ENCODE measurements at places on chromosomes 7 and 10.

GRCh38 chr7:129875745-129876411 lies 76.9 kb downstream of the UBE2H start:
- peak; percentile 52 for DNase-seq

DNA sequence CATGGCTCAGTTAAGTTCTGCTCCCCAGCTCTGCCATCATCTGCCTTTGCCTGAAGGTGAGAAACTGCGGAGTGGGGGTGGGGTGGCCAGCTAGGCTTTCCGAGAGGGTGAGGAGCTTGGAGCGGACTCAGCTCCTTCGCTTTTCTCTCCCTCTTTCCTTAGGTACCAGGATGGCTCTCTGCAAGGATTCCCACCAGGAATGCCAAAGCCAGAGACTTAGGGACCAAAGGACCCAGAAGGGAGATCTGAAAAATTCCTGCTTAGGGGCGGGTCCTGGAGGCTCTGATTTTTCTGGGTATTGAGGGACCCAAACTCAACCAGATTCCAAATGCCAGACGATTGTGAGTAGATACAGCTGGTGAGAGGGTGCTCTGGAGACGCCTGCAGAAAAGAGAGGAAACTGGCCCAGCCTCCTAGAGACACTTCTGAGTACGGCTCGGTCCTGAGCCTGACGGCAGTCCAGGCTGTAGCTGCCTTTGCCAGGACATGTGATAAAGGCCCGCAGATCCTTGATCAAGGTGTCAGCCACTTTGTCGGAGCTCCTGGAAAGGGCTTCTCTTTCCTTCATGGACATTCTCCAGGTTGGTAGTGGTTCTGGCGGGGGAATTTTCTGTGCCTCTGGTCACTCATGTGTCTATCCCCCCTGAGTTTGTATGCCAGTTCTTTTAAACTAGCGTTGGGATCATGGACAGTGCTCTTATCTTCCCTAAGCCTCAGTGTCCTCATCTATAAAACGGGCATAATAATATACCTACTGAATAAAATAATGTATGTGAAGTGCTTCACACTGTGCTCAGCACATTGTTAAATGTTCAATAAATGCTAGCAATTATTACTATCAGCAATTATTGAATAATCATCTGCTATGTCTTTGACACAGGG lies 42.5 kb upstream of the BTRC start:
- DNase-seq: no peak

- no peak for DNase-seq
Measured at GRCh38 chr7:152882576-152883310, 123.2 kb downstream of the ACTR3B start.

DNA sequence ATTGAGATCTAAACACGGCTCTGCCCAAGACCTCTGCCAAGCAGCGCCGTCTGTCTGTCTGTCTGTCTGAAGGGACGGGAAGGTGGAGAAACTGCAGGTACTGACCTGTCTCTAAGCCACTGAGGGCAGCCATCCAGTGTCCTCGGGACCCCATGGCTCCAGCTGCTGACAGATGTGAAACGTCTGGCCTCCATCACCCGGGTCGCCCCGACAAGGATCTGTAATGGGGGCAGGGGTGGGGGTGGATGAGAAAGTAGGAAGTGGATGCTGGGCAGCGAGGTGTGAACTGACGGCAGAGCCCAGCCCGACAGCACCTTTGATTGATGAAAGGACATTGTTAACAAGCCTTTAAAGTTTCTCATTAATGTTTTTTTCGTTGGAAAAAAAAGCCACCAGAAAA lies 193.1 kb downstream of the EBF3 start:
- DNase-seq: no peak

GRCh38 chr7:94453898-94454297 lies 55.7 kb upstream of the CASD1 start:
- DNase-seq: no peak

DNA sequence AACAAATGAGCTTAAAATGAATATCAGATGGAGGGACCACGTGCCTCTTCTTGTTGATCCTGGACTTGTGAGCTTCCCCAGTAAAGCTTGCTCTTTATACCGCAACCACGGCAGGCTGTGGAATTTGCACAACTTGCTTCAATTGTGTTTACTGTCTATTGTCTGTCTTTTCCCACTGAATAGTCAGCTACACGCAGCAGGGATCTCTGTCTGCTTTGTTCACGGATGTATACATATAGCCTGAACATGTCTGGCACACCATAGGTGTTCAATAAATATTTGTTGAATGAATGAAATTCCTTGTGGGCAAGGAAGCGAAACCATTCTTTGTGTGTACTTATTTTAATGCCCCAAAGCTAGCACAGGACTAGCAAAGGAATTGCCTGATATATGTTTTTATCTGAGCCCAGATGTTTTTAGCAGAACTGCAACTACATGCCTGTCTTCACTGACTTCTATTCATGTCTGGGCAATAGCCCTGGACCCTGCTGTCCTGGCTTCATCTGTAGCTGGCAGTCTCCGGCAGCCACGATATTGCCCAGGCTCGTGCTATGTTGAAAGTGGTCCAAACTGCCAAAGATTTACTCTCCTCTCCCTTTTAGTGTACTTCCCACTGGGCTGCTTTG lies 29.9 kb upstream of the IFRD1 start:
- DNase-seq: peak; percentile 70

GRCh38 chr10:21195252-21195651 lies 298.1 kb upstream of the NEBL start:
- DNase-seq: no peak

DNA sequence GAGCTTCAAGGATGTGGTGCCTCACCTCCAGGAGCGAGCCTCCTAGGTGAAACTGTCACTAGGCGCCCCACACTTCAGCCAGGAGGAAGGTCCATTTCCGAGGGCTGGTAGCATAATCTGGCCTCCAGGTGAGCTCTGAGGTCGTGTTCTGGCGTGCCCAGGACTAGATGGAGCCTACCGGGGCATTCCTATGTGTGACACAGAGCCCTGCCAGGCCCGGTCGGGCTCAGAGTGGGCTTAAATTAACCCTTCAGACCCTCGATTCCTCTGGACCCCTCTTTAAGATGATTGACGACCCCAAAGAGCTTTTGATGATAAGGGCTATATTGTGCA lies 233.1 kb downstream of the EBF3 start:
- DNase-seq: no peak

GRCh38 chr7:7489546-7489945 lies 46.1 kb downstream of the COL28A1 start:
- peak; percentile 75 for DNase-seq

DNA sequence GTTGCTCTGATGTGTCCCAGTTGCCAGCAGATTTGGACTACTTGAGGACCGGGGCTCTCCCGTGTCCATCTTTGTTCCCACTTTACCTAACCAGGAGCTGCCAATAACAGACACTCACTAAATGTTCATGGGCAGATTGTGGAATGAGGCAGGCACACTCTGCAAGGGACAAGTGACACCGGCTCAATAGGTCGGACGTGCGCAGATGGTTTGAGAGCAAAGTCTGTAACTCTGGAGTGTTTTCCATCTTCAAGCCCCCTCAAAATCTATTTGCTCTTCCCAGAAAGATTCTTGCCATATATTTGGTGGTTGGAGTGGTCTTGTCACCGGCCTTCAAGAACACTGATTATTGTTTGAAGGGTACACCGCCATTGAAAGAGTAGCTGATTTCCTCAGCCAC lies 47.2 kb downstream of the THNSL1 start:
- no peak for DNase-seq

DNA sequence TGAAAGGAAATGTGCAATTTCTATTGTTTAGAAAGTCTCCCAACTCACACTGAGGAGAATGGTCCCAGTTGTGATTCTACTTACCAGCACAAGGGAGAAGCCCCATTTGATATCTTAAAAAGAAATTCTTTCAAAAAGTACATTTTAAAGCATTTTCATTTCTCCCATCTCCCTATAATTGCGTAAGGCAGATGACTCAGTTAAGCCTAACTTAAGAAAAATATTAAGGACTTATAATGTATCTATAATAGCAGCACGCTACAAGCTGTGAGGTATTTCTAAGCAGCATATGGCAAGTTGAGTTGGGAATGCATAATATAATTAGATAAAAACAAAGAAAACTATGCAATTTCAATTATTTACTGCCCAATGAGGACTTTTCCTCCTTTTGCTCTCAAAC lies 8.5 kb upstream of the NRCAM start:
- DNase-seq: peak; percentile 17

DNA sequence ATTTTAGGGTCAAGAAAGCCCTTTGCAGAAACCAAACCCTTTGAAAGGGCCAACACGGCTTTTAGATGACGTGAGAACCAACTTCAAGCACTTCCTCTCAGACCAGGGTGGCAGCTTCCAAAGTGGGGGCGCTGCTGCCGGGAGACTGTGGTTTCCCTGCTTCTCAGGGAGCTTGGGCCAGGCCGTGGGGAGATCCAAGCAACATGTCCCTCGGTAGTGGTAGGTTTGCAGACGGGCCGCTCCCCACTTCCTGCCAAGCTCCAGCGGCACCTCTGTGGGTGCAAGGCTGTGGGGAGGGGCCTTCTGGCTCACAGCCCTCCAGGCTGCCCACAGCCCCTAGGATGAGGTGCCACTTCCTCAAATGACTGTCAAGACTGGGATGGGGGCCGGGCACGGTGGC lies 132.4 kb downstream of the FAM53B start:
- DNase-seq: no peak
